ENCODE measurements at places on chromosomes 5 and 9. TPM values are rescaled to one million over a fixed set of nuclear protein-coding genes. Genes with fewer than 3 reads are reported as not detected.
A peak's percentile ranks its signal among the peaks of the same experiment; 100 is the strongest.

Gene PLAA
- polyA plus RNA-seq = 27.8 TPM

Gene GOLGA1
- polyA plus RNA-seq = 15.3 TPM

GRCh38 chr5:54760182-54760935 is 225.0 kb downstream of the ESM1 start:
- peak; percentile 88 for DNase-seq

GRCh38 chr5:178404987-178405386 is 172.4 kb upstream of the PHYKPL start:
- no peak for DNase-seq

Gene MRPS2
- 51.7 TPM for polyA plus RNA-seq

GRCh38 chr5:174501461-174502069 is 222.8 kb upstream of the MSX2 start:
- DNase-seq = peak; percentile 37

DNA sequence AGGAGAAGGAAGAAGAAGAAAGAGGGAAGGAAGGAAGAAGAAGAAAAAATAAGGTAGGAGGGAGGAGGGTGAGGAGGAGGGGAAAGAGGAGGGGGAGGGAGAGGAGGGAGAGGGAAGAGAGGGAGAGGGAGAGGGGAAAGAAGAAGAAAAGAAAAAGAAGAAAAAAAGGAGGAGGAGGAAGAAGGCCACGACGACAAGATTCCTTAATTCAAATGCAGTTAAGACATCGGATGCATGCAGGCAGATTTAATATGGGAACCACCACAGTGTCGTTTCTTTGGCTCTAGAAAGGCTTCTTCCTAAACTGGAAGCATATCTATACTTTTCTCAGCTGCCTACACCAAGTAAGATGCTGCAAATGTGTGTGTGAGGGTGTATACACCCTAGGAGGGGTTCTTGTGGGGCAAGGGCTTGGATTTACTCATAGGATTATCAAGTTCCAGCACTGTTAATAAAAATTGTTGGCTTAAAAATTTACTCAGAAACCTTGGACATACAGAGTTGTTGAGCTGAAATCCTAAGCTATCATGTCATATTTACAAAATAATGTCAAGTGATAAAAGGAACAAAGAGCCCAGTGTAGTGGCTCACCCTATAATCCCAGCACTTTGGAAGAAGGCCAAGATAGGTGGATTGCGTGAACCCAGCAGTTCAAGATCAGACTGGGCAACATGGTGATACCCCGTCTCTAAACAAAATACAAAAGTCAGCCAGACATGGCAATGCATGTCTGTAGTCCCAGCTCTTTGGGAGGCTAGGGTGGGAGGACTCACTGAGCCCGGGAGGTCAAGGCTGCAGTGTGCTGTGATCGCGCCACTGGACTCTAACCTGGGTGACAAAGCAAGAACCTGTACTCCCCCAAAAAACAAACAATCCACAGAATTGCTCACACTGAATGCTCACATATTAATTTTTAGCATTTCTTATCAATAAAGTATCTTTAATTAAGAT is 108.5 kb downstream of the UBAP2 start:
- no peak for DNase-seq

- peak; percentile 55 for DNase-seq
Measured at GRCh38 chr5:154697371-154697770, 57.8 kb upstream of the LARP1 start.

GRCh38 chr9:114499528-114499927 is 5.7 kb downstream of the WHRN start:
- no peak for DNase-seq

- peak; percentile 61 for DNase-seq
Measured at GRCh38 chr5:158513490-158514318, 586.0 kb downstream of the EBF1 start.

- no peak for DNase-seq
Measured at GRCh38 chr9:123998278-123998925, 13.2 kb upstream of the LHX2 start.

Gene TLN1
- polyA plus RNA-seq = 198 TPM

- peak; percentile 30 for DNase-seq
Measured at GRCh38 chr5:128649192-128649591, 111.1 kb upstream of the FBN2 start.

Gene FAM153A
- polyA plus RNA-seq = not detected

- DNase-seq = no peak
Measured at GRCh38 chr5:4018007-4018406, 422.4 kb downstream of the IRX1 start.

Gene LCN1
- polyA plus RNA-seq = not detected

GRCh38 chr9:26457151-26457550 is 435.5 kb downstream of the CAAP1 start:
- DNase-seq = no peak

DNA sequence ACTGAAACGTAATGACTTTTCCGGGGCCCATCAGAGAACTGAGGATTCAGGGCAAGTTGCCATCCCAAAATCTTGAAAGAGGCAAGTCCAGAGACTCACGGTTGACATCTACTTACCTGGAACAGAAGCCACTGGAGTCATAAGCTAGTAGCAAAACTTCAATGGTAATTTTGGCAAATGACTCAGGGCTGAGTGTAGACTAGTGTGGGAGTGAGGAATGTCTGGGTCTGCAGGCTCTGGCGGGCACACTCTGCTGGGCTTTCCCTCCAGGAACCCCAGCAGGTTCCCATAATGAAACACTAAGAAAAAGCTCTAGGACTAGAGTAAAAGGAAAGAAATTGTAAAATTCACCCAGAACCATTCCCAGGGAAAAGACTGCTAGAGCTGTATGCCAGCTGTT is 122.9 kb upstream of the NFIL3 start:
- DNase-seq = peak; percentile 89

- no peak for DNase-seq
Measured at GRCh38 chr5:52897238-52897614, 91.9 kb upstream of the ITGA2 start.

- no peak for DNase-seq
Measured at GRCh38 chr5:43533646-43534045, 18.7 kb upstream of the C5orf34 start.

Gene SH2D3C
- polyA plus RNA-seq = not detected

DNA sequence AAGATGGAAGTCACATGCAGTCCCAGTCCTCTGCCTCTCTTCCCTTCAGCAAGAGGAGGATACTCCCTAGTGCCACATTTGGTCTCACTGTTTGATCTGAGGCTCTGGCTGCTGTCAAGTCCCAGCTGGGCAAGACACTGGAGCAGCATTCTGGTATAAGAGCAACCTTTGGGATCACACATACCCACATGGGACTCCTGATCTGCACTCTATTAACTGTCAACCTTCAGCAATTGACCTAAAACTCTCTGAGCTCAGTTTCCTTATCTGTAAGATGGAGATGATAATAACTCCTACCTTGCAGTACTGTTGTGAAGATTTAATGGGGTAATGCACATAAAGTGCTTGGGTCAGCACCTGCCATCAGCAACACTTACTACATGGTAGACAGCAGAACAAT is 437.9 kb downstream of the PIK3R1 start:
- no peak for DNase-seq

Gene CCL28
- polyA plus RNA-seq = 1.4 TPM

DNA sequence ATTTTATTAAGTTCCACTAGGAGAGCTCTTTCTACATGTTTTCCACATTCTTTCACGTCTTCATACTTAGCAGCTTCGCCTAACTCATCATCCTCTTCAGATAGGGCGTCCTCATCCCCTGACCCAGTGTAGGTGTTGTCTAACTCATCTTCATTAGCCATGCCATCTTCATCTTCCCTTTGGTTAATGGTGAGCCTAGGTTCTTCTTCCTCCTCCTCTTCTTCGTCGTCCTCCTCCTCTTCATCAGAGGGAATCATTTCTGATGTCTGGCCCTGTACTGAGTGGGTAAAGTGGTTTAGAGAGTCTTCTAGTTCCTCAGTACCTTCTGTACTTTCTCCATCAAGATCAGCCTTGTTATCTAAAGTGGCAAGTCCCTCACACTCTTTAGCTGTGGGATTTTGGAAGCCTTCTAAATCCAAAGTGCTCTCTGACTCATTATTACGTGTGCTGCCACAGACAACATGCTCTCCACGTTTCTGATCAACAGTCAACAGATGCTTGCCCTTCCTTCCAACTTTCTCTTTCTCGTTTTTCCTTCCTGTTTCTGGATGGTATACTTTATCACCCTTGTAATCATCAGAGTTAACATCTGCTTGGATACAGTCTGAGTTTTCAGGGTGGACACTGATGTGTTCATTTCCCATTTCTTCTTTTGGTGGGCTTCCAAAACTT is 31.1 kb downstream of the TUT7 start:
- DNase-seq = peak; percentile 93

Gene C5orf34
- polyA plus RNA-seq = 5.3 TPM

DNA sequence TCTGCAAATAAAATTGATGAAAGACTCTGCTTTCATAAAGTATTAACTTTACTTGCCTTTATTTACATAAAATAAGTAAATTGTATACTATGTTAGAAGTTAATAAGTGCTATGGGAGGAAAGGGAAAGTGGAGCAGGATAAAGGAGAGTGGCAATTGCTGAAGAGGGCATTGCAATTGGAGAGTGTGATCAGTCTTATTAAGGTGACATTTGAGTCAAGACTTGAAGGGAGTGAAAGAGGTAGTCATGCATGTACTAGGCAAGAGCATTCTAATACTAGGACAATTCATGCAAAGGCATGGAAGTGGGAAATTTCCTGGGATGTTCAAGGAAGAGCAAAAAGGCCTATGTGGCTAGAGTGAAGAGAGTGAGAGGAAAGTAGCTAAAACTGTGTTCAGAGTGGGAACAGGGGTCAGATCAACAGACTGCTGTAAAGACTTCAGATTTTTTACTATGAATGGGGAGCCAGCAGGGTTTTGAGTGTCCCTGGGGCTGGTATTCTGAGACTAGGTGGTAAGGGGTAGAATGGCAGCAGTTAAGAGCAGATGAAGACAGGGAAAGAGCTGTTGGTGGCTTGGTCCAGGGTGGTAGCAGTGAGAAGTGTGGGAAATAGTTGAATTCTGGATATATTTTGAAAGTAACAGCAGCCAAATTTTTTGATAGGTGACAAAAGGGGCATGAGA is 182.3 kb upstream of the RIOK2 start:
- no peak for DNase-seq

Gene PAEP
- not detected for polyA plus RNA-seq

GRCh38 chr9:91803970-91804752 is 145.9 kb downstream of the ROR2 start:
- DNase-seq = peak; percentile 28

Gene TMEM174
- not detected for polyA plus RNA-seq

GRCh38 chr5:180424094-180424493 is 70.1 kb upstream of the CNOT6 start:
- peak; percentile 34 for DNase-seq

Gene FAM53C
- polyA plus RNA-seq = 25.5 TPM

- no peak for DNase-seq
Measured at GRCh38 chr5:30650311-30650710, 543.2 kb upstream of the CDH6 start.

DNA sequence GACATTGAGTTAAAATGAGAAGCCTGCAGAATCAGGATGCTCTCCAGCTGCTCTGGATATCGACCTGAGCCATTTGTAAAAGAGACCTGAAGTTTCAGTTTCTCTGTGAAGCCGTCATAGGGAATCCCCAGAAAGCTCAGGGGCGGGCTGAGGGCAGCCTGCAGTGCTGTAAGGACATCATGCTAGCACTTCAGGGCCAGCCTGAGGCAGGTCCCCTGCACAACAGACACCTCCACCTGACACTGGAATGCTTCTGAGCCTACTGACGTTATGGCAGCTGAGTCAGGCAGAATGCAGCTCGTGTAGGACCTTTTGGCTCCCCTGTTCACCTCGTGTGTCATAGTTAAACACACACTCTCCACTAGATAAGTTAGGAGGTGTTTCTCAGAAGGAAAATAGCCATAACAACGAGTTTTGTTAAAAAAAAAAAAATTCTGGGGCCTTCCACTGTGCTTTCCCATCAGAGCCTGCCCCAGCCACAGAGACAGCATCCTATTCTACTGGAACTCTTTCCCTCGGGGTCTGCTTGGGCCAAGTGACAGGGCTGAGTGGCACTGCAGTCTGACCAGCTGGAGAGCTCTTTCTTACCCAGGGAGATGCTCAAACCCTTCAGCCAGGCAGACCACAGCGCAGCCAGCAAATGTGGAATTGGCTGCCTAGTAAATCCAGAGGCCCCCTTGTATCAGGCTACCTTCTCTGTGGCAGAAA is 354.9 kb downstream of the DIRAS2 start:
- no peak for DNase-seq

GRCh38 chr9:87370049-87370685 is 127.5 kb upstream of the DAPK1 start:
- DNase-seq = no peak

GRCh38 chr9:116789081-116789480 is 102.0 kb downstream of the TRIM32 start:
- DNase-seq = no peak

Gene TMEM252
- polyA plus RNA-seq = not detected
